ENCODE measurements at places on chromosomes 4 and X.

DNA sequence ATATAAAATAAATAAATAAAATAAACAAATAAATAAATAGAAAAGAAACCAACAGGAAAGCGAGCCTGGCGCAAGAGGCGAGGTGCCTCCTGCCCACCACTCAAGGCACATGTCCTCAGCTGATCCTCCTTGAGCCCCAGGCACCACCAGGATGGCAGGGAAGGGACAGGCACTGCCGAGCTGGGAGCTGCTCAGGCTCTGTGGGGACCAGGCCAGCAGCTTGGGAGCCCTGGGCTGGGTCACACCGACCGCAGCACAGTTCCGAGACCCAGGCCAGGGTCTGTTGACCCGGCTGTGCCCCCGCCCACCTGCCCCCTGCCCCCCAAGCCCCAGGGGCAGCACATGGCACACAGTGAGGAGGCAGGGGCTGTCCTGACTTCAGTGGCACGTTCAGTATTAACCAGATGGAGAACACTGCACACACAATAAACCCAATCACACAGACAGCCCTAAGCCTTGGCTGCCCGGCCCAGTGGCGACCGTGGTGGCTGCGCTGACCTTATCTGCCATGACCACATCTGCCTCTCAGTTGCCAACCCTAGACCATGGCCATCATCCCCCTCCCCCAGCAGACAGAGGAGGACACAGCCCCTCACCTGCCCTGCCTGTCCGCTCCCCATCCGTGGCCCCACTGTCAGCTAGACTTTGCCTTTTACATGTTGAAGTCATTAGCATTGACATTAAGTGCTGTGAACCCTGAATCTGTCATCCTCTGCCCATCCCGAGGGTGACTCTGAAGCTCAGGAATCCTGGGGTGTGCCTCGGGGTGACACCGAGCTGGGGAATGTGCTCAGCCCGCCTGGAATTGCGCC lies 2.9 kb upstream of the TREX2 start:
- no peak for DNase-seq

GRCh38 chrX:148909758-148910157 lies 409.3 kb downstream of the AFF2 start:
- no peak for DNase-seq

DNA sequence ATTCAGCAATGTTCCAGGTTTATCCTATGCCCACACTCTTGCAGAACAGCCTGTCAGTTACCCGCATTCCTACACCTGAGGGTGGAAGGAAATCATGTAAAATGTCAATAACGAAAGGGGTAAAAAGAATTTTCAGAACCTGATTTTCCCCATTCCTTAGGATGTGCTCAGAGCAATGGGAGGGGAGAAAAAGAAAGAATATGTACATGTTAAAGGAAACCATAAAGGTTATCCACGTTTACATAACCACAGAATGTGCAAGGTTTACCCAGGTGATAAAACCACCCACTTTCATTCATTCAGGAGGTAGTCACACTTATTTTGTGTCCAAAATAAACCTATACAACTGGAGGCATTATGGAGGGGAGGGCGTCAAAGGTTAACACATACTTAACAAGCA lies 335.5 kb downstream of the ZNF674 start:
- no peak for DNase-seq

GRCh38 chrX:75181721-75182120 lies 25.6 kb upstream of the ABCB7 start:
- DNase-seq, result no peak

DNA sequence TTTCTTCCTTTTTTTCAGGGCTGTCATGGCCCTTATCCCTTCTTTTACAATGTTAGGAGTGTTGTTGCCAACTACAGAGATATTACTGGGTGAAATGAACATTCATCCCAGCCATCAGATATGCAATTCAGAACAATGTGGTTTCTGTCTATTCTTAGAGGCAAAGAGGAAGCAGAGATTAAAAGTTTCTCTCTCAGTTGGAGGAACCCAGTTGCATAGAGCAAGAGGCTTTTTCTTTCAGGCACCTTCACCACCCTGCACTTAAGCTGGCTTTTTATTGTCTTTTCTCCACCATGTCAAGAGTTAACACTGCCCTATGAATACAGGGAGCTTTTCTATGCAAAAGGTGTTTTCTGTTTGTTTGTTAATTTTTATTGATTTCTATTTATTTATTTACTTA lies 1559.6 kb upstream of the IGFBP7 start:
- DNase-seq, result no peak

GRCh38 chr4:25702848-25703247 lies 47.2 kb downstream of the SLC34A2 start:
- no peak for DNase-seq

DNA sequence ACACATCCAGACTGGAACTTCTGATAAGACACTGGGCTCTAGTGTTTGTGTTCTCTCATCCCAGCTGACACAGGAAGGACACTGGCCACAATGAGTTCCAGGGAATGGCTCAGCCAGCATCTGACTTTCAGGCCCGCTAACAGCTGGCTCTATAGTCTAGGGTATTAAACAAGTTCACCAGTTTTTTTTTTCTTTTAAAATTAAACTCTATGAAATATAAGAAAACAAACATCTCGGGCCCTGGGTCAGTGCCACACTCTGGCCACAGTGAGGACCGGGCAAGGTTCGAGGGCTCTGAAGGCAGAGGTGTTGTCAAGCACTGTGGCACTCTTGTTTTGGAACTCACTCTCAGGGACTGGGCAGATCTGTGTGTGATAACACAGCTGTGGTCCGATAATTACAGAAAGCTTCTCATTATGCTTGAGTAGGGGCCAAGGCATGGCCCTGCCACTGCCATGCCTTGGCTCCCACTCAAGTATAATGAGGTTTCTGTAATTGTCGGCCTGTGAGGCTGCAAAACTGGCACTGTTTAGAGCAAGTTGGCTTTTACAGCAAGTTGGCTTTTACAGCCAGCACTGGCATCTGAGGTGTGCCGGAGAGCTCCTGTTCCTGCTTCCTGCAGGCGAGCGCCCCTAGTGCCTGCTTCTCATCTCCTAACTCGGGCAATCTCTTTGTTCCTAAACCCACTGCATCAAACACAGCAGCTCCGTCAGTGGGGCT lies 62.8 kb downstream of the PPP1R2C start:
- peak; percentile 7 for DNase-seq

- no peak for DNase-seq
Observed at GRCh38 chr4:56653461-56654237, 27.4 kb downstream of the HOPX start.

- no peak for DNase-seq
Observed at GRCh38 chr4:8857766-8858700, 13.6 kb downstream of the HMX1 start.

DNA sequence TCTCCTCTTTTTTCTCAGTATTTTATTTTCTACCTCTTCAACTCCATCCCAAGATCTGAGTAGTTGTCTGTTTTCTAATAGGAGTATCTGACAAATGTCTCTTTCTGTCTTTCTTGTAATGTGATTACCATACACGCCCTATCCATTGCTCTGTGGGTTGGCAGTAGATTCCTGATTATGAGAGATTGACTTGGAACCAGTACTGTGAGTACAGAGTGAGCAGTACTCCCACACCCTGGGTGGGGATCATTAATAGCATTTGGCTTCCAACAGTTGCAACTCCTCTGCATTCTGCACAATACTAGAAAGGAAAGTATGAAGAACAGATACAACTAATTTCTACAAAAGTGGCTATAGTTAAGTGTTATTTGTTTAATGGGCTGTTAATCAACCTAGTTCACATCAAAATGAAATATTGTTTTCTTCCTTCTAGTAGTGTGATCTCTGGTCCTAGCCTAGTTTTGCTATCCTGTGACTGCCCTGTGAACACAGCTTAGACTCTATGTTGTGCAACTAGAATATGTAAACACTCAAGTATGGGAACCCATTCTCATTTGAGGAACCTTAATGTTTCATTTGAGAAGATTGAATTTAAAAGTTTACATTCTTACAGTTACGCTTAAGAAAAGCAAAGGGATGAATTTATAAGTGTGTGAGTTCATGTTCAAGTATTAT lies 112.9 kb downstream of the PTPN13 start:
- DNase-seq, result no peak
